ENCODE measurements at places on chromosomes 2 and 18. TPM values are rescaled to one million over a fixed set of nuclear protein-coding genes. Genes with fewer than 3 reads are reported as not detected.

DNA sequence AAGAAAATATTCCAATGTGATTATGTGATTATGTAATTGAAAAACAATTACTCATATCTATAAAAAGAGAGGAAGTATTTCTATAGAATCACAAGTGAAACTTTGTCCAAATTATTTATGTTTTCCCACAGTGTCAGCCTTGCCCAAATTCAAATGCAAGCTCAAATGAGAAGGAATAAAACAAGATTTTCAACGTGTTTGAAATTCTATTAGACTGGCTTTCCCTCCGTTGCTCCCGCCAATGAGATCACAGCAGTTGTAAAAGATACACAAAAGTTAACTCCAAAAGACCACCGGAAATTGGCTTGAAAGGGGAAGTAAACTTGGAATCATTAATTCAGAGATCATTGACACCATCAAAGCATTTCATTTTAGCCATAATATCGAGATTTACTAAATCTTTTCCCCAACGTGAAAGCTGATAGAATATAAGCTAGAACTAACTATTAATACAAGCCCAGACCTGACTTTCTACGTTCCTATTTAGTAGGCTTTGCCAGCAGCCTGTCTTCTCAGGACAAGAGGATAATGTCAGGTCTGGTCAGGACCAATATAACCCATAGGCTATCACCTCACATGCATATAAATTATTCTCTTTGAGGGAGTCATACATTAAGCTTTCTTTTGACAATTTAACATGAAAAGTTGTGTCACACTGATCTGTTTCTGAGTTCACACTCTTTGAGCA is 222.6 kb upstream of the CHAC2 start:
- no peak overlapping the region for H3K27ac ChIP-seq
- H3K36me3 ChIP-seq: no peaks in the 10 kb centered on the region
- H3K4me3 ChIP-seq: no peak overlapping the region
- no peaks in the 10 kb centered on the region for H3K4me1 ChIP-seq

DNA sequence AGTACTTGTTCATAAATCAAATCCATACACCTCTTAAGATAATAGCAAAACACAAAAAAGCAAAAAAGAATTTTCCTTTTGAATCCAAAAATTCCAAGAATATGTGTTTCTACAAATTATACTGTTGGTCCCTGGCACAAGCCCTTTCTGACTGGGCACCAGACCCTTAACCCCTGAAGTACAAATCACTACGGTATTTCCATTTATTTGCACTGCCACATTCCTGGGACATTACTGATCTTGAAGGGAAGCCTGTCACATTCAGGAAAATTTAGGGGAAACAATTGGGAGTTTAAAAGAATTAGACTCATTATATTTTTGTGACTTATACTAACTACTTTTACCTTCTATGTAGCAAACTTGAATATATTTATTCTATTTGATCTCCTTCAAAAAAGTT is 98.8 kb downstream of the ZNF521 start:
- H3K4me3 ChIP-seq: no peak overlapping the region
- H3K27me3 ChIP-seq: no peaks in the 10 kb centered on the region
- no peaks in the 10 kb centered on the region for H3K4me1 ChIP-seq
- H3K36me3 ChIP-seq: no peaks in the 10 kb centered on the region

Gene HSPD1
- total RNA-seq: 298 TPM

- H3K27ac ChIP-seq: no peak overlapping the region
- H3K27me3 ChIP-seq: no peaks in the 10 kb centered on the region
- H3K36me3 ChIP-seq: no peaks in the 10 kb centered on the region
- H3K4me3 ChIP-seq: no peak overlapping the region
- DNase-seq: no peak
Observed at GRCh38 chr2:154182008-154182407, 310.3 kb downstream of the GALNT13 start.

- H3K36me3 ChIP-seq: no peaks in the 10 kb centered on the region
- no peaks in the 10 kb centered on the region for H3K4me1 ChIP-seq
- DNase-seq: no peak
Observed at GRCh38 chr18:47709556-47709955, 220.9 kb downstream of the SMAD2 start.

All from activated CD8-positive, alpha-beta memory T cell treated with anti-CD3 and anti-CD28 coated beads, Interleukin-2, amount 10 ng/mL, durations not matched to agents 7 days and 5 days (primary cell).